ENCODE measurements at places on chromosomes 16 and 17.
A peak's percentile ranks its signal among the peaks of the same experiment; 100 is the strongest.

- DNase-seq, result no peak
Measured at GRCh38 chr16:49085686-49086085, 196.0 kb downstream of the CBLN1 start.

- DNase-seq, result no peak
Measured at GRCh38 chr16:65065031-65065430, 56.8 kb downstream of the CDH11 start.

GRCh38 chr17:371583-371982 lies 19.0 kb upstream of the RPH3AL start:
- no peak for DNase-seq

DNA sequence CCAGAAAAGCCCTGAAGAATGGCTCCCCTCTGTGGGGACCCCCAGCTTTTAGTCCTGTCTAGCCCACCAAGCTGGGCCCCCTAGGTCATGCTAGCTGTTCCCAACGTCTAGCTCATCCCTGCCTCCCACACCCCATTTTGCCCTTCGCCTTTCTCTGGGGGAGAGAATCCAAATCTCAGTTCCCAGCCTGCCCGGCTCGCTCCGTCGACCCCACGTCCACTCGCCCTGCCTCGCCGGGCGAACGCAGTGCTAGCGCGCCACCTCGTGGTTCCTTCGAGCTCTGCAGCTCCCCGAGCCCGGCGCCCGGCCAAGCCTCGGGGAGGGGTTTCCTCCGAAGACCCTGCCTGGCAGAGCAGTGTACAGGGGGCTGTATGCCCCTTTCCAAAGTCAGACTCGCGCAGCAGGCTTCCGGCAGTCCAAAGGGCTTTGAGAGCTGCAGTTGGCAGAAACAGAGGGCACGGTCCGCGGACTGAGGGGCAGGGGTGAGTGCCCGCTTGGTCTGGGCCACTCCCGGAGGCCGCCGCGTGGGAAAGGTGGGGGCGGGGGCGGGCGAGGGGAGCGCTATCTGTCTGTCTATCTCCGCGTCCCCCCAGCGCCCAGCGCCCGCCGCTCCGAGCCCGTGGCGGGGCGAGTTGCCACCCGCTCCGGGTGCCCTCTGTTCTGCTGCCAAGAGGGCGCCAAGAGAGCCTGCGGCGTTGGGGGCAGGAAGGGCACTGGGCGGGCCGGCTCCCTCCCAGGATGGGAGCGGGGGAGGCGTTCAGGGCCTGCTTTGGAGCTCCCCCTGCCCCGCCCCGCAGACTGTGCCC lies 1.7 kb upstream of the DLX3 start:
- peak; percentile 41 for DNase-seq

DNA sequence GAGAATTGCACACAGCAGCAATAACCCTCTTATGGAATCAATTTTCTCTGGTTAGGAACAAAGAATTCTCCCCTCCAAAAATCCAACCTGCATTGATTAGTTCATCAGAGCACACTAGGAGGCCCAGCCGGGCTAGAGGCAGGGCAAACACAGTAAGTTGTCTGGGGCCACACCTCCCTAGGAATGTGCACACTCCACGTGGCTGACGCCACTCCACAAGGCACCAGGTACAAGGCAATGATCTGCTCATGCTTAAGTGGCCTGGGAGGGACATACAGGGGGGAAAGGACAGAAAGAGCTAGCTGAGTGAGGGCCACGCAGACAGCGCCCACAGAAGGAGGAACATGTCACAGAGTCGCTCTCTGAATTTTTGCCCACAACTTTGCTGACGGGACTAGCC lies 107.6 kb downstream of the SLC39A11 start:
- DNase-seq, result no peak

DNA sequence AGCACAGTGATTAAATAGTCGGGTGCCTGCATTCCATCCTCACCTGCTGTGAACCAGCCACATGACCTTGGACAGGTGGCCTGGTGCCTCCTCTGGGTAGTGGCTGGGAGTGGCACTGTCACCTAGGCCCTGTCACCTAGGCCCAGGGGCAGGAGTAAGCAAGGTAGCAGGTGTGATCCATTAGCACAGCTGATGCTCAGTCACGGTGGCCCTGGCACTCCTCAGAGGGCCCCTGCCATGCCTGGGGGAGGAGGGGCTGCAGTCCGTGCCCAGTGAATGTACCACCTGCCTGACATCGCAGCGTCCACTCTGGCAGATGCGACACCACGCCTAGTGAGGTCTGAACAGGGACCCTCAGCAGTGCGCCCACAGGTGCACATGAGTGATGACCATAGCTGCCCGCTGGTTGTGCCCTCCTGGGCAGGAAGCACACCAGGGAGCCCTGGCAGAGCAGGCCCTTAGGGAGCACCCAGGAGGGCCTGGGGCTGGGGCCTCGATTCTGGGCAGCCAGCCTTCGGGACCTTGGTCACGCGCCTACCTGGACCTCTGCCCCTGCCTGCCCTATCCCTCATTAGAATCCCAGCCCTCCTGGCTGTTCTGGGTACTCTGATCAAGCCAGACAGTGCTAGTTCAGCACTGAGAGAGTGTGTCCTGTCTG lies 33.1 kb upstream of the CRISPLD2 start:
- DNase-seq, result no peak

DNA sequence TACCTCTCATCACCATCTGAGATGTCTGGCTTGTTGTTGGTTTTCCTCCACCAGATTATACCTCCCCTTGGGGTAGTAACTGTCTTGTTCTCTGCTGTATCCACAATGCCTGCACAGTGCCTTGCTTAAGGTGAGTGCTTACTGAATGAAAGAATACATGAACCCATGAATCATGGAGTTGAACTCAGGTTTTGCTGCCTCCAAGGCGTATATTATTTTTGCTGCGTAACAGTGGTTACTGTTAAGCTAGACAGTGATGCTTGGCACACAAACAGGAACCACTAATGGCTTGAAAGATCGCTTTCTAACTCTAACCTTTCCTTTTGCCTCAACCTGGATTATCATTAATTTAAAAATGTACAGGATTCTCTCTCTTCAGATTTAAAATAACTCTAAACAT lies 695.8 kb downstream of the TOX3 start:
- DNase-seq, result no peak

DNA sequence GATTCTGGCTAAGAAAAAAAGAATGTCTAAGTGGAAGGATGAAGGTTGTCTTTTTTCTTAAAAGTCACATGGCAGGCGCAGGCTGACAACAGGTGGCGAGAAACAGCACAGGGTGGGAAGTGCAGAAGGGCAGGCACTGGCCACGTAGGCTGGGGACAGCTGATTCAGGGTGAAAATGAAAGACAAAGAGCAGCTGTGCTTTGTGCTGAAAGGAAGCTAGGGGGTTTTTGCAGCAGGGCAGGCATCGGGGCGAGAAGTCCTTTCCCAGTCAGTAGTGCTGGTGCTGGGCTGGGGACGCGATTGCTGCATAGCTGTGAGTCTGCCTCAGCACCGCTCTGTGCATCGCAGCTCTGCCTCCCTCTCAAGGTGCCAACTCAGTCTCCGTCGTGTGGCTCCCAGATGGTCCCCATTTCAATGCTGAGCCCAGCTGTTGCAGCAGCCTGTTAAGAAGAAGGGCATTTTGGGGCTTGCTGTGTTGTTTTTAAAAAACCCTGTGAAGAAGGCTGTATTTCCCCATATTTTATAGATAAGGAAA lies 183.1 kb upstream of the CCL2 start:
- no peak for DNase-seq
